ENCODE measurements at places on chromosomes 7 and 10.

DNA sequence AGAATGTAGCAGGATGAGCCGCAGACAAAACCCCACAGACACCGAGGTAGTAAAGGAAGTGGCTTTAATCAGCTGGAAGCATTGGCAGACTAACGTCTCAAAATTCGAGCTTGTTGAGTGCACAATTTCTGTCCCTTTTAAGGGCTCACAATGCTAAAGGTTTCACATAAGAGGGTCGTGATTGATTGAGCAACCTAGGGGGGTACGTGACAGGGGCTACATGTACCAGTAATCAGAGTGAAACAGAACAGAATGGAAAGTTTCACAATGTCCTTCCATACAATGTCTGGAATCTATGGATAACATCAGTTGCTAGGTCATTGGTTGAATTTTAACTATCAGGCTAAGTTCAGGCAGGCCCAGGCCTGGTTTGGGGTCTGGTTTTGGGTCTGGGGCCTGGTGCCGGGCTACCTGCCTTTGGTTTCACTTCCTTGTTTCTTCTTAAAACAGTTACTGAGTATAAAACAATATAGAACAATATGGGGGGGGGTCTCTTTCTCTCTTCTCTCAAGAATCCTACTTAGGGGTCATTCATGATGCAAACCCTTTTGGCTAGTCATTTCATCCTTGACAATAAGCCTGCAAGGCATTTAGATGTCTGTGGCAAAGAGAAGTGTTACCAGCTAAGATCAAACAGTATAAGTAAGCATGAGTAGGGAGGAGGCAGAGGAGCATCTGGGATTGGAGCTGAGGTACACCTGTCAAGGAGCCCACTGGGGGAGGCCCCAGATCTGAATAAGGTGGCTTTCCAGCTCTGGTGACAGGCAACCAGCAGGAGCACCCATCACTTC is 364.1 kb downstream of the TNS3 start:
- DNase-seq, result no peak

DNA sequence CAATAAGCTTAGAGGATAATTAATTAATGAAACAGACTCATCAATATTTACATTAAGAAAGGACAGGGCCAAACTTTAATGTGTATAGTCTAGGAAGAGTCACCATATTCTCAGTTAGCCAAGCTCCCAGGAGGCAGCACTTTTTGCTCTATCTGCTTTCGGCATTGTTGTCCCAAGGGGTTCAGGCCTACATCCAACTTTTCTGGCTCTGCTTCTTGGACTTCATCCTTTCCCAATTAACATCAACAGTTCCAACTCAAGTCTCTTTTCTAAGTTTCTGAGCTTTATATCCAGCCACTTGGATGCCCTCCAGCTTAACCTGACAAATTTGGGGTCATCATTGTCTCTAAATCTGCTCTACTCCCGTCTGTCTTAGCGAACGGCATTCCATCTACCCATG is 42.8 kb downstream of the GLI3 start:
- no peak for DNase-seq

DNA sequence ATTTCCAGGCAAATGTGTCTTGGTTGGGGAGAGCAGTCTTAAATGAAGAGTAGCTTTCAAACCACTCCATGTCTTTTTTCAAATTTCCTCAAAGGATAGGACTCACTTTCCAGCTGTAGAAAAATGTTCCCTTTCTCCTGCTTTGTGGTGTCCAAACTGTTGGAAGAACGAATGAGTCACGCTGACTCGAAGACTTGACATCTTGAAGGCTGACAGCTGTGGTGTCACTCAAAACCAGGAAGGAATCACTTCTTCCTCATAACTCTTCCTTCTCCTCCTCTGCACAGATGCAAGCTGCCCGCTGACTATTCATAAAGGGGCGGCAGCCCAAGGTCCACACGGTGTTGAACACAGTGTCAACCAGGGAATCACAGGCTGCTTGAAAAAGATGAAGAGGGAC is 19.2 kb downstream of the PLA2G12B start:
- no peak for DNase-seq

- DNase-seq, result no peak
Measured at GRCh38 chr10:117899181-117899683, 147.5 kb downstream of the RAB11FIP2 start.

DNA sequence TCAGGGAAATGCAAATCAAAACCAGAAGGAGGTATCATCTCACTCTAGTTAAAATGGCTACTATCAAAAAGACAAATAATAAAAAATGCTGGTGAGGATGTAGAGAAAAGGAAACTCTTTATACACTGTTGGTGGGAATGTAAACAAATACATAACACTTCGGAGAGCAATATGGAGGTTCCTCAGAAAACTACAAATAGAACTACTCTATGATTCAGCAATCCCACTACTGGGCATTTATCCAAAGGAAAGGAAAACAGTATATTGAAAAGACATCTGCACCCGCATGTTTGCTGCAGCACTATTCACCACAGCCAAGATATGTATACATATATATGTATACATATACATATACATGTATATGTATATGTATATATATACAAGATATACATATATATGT is 94.2 kb downstream of the C10orf90 start:
- no peak for DNase-seq

DNA sequence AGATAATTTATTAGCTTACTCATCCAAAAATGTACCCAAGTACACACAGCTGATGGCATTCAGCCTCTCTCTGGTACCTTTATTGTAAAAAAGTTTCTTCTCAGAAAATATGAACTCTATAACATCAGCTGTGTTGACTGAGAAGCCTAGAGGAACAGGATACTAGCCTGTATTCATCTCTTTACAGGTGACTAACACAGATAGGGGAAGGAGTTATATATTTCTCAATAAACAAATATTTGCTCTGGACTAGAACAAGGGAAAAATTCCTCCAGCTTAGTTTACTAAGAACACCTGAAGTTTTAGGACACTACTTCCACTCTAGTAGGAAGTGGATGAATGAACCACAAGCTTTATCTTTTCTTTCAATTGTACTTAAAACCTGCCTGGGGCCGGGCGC is 67.8 kb downstream of the ZNF248 start:
- no peak for DNase-seq

GRCh38 chr10:122132331-122132755 is 138.8 kb upstream of the BTBD16 start:
- DNase-seq, result no peak
